ENCODE measurements at places on chromosomes 1 and 21. TPM values are rescaled to one million over a fixed set of nuclear protein-coding genes. Genes with fewer than 3 reads are reported as not detected.
A peak's percentile ranks its signal among the peaks of the same experiment; 100 is the strongest.

DNA sequence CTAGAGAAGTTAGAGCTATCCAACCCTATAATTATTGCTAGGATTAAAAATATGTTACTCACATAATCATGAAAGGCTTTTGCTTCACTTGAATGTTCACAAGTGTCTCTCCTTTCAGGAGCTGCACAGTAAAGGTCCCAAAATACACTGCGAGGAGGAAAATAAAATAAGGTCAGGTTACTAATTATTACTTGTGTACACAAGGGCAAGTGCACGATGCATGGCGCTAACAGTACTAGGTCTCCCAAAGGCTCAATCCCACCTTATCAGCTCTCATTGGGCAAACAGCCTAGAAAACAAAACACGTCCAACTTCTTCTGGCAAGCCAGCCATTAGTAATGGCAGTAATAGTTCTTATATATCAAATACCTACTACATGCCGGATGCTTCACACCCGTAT lies 4.4 kb downstream of the SSBP3 start:
- no peak for DNase-seq

DNA sequence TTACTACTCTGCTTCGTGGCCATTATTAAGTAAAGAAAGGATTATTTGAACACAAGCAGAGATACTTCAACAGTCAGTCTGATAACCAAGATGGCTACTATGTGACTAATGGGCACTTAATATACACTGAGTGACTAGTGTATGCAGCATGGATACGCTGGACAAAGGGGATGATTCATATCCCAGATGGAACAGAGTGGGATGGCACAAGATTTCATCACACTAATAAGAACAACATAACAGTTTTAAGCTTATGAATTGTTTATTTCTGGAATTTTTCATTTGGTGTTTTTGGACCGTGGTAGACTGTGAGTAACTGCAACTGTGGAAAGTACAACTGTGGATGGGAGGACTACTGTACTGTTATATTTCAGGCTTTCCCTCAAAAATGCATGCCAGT lies 9.4 kb downstream of the ZCCHC17 start:
- DNase-seq, result no peak

- no peak for DNase-seq
Measured at GRCh38 chr1:5141750-5142149, 487.3 kb downstream of the AJAP1 start.

DNA sequence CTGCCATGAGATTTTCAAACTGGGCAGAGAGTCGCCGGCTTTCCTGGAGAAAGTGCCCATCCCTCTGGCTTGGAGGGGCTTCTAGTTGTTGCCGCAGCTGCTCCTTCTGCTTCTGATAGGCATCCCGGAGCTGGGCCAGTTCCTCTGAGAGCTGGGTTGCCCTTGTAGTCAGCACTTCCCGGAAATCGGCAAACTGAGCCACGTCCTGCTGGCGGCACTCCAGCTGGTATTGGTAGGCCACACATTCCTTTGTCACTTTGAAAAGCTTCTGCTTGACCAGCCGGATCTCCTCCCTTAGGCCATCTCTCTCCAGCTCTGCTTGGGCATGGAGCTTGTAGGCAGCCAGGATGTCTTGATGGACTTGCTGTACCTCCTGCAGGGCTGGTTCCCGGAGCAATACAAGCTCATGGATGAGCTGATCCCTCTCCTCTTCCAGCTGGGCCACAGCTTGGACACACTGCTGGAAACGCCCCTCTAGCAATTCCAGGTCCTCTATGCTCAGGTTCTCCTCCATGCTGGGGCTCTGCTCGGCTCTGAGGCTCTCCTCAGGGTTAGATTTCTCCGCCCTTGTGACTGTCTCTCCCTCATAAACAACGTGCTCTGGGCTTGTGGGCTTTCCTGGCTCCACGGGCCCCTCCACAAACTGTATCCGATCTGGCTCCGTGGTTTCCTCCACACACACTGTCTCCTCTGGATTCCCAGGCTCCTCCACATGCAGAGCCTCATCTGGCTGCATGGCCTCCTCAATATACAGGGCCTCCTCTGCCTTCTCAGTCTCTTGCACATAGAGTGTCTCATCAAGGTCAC lies 7.3 kb downstream of the SYNC start:
- DNase-seq, result no peak

DNA sequence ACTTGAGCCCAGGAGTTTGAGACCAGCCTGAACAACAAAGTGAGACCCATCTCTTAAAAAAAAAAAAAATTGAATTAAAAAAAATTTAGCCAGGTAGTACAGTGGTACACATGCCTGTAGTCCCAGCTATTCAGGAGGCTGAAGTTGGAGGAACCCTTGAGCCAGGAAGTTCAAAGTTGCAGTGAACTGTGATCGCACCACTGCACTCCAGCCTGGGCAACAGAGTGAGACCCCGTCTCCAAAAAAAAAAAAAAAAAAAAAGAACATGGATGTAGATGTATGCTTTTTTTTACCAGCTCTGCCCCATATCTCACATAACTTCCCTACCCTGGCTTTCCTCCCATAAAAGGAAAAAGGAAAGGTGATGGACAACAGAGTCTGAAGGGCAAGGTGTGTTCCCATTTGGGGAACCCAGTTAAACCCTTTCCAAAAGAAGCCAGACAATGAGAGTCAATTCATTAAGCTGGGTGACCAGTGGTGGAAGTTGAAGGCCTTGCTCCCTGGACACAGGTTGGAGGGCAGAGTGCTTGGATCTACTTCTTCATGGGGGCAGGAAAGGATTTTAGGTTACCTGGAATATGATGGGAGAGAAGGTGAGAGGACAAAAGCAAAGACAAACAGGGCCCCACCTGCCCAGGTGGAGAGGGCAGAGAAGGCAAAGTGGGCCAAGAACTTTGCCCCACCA lies 2.9 kb downstream of the KRTCAP2 start:
- DNase-seq, result no peak

GRCh38 chr21:35366394-35367080 lies 317.4 kb upstream of the RUNX1 start:
- DNase-seq, result peak; percentile 32

GRCh38 chr1:170765279-170765678 lies 101.3 kb downstream of the PRRX1 start:
- no peak for DNase-seq

DNA sequence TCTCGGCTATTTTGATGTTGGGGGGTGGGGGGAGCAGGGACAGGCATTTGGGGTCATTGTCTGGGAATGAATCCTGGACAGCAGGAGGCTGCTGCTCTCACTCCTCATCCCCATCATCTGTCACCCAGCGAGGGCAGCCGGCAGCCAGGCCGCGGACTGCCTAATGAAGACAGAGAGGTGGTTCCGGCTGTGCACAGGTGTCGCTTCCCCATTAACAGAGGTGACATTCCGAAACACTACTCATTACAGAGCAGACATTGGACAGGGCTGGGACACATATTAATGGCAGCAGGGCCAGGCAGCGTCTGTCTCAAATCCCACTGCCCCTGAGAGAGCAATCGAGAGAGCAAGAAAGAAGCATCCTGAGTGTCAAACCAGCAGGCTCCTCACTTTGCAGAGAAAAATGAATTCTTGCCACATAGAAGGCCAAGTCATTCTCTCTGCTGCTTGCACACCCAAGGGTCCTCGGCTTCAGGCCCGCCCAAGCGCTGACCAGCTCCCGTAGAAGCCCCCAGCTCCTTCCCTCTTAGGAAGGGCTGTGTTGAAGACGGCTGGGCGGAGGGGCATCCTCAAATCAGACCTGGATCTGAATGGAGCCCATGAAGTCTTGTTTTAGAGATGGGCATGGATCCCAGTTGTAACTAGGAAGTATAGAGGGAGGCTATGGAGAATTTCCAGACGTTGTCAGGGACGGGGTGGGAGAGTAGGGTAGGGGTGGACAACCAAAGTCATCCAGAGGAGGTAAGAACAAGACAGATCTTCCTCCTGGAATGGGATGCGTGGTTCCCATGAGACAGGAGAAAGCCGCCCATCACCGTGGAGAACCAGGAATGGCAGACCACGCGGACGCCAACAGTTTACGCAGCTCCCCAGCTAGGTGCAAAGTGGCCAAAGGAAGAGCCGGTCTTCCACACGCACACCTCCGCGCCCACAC lies 8.2 kb upstream of the LEMD1 start:
- DNase-seq, result no peak

Gene C1QC
- polyA plus RNA-seq, result 27.6 TPM

Gene CAMK1G
- polyA plus RNA-seq, result 9.1 TPM

Gene KRTAP13-2
- polyA plus RNA-seq, result not detected

Gene EDARADD
- polyA plus RNA-seq, result 5.3 TPM

Gene AADACL4
- polyA plus RNA-seq, result not detected

Gene ARHGEF19
- 43.0 TPM for polyA plus RNA-seq

All from right lung (tissue), 10 donors.